ENCODE measurements at places on chromosomes 11 and 22.

DNA sequence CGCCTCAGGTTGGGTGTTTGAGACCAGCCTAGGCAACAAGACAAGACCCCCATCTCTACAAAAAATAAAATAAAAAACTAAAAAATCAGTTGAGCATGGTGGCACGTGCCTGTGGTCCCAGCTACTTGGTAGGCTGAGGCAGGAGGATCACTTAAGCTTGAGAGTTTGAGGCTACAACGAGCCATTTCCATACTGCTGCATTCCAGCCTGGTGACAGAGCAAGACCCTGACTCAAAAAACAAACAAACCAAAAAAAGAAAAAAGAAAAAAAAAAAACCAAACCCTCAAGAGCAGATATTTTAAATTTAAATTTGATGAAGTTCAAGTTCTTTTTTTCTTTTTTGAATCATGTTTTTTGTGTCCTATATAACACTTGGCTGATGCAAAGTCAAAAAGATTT, 7.2 kb upstream of the CCDC83 start:
- no peak for DNase-seq

GRCh38 chr22:32692371-32692770, 109.1 kb upstream of the TIMP3 start:
- DNase-seq: no peak

GRCh38 chr11:23540101-23540561, 679.9 kb upstream of the CCDC179 start:
- peak; percentile 22 for DNase-seq

- no peak for DNase-seq
These were observed 11.2 kb upstream of the CTSD start for GRCh38 chr11:1774886-1775285.

DNA sequence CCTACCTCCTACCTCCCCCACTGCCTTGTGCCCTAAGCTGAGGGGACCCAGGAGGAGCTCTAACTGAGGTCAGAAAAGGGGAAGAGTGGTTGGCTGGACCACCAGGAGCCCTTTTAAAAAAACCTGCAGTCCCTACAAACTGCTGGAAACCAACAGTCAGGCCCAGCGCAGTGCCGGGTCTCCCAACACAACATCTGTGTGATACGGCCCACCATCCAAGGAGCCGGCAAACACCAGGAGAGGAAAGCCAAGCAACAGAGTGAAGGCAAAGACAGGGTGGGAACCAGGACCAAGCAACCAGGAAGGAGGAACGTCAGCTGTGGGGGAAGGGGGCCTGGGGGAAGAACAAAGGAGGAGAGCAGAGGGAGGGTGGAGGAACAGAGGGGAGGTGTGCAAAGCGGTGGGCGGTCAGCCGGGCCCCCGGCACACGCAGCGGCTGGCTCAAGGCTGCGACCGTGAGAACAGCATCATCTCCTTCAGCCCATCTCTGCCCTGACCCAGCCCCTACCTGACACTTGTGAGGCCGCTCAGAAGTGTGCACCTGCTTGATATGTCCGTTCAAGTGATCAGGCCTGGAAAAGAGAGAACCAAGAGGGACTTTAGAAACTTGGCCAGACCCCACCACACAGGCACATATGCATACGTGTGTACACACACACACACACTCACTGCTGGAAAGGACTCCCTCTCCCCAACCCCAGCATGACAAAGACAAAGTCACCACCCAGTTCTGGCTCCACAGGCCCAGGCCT, 3.6 kb downstream of the PATZ1 start:
- no peak for DNase-seq

GRCh38 chr11:11210446-11210845, 142.6 kb downstream of the CSNK2A3 start:
- DNase-seq: no peak

GRCh38 chr11:123413636-123414035, 16.4 kb upstream of the GRAMD1B start:
- DNase-seq: no peak

Measured in renal cortical epithelial cell (primary cell).